ENCODE measurements at places on chromosomes 7 and 10. TPM values are rescaled to one million over a fixed set of nuclear protein-coding genes. Genes with fewer than 3 reads are reported as not detected.

The ARL5B gene
- total RNA-seq: 47.2 TPM

DNA sequence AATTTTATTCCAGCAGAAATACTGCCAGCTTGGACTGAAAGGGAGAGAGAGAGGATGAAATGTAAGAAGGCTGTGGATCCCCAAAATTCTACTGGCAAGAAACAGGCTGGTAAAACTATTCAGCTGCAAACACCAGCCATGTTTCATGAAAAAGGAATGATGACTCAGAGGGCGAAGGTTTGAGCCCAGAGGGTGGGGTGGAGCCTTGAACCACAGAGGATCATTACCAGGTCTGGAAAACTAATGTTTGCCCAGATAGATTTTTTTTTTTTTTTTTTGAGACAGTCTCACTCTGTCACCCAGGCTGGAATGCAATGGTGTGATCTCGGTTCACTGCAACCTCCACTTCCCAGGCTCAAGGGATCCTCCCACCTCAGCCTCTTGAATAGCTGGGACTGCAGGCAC is 41.7 kb upstream of the NRF1 start:
- DNase-seq: no peak

DNA sequence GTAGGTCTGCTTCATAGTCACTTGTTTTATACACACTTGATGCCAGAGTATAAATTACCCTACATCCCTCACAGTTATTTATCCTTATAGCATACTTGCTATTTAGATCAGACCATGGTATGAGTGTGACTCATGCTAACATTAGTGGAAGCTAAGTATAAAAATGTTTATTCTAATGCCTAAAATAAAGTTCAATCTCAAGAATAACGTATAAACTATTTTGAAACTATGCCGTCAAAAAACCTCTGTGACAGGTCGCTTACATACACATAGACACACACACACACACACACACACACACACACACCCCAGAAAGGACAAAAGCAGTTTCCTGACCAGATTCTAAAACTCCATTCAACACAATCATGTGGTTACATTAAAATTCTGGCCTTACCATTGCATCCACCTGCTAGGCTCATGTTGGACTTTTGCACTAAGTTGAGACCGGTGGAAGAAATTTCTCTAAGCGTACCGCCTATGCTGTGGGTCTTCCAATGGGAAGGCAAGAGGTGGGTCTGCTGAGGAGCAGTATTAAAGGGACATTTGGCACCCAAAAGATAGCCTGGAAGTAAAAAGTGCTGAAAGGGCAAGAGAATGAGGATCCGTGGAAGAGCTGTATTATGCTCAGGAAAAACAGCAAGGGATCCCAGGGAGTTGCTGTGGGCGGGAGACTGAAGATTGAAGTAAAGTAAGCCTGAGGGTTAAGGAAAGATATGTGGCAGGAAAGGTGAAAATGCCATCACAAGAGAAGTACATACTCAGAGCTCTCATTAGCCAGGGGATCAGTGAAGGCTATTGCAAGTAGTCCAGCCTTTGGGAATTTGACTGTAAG is 5.0 kb downstream of the FOXP2 start:
- no peak for DNase-seq

- no peak for DNase-seq
Measured at GRCh38 chr7:136045992-136046391, 68.8 kb upstream of the MTPN start.

- DNase-seq: no peak
Measured at GRCh38 chr10:72087392-72087968, 871 bp downstream of the SPOCK2 start.

The TMEM225B gene
- total RNA-seq: not detected

The PLPP4 gene
- total RNA-seq: not detected

GRCh38 chr7:69358163-69358821 is 240.0 kb upstream of the AUTS2 start:
- DNase-seq: no peak

The EIF4EBP2 gene
- total RNA-seq: 144 TPM

The C10orf105 gene
- total RNA-seq: 0.48 TPM

- no peak for DNase-seq
Measured at GRCh38 chr10:124592101-124592500, 130.5 kb downstream of the LHPP start.

- DNase-seq: no peak
Measured at GRCh38 chr7:146296028-146296427, 179.4 kb downstream of the CNTNAP2 start.

GRCh38 chr7:157784041-157784835 is 447.4 kb downstream of the DNAJB6 start:
- no peak for DNase-seq

The HIF1AN gene
- 62.8 TPM for total RNA-seq

GRCh38 chr7:113307147-113307546 is 188.8 kb upstream of the SMIM30 start:
- DNase-seq: no peak

The LRRD1 gene
- not detected for total RNA-seq

The FZD1 gene
- total RNA-seq: 0.91 TPM

DNA sequence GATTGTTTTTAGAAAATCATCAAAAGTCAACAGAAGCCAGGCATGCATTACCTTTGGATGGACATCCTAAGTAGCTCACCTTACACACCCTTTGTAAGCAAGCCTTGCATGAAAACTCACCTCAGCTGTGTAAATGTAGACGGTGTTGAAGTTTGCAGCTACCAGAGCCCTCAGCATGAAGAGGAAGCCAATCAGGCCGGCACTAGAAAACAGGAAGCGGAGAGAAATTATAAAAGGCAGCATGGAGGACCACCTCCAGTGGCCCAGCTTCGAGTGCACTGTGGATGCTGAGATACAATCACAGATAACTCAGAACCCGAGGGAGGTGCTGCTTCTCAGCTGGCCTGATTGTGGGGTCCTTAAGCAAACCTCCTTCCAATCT is 75.3 kb downstream of the SVOPL start:
- DNase-seq: no peak

DNA sequence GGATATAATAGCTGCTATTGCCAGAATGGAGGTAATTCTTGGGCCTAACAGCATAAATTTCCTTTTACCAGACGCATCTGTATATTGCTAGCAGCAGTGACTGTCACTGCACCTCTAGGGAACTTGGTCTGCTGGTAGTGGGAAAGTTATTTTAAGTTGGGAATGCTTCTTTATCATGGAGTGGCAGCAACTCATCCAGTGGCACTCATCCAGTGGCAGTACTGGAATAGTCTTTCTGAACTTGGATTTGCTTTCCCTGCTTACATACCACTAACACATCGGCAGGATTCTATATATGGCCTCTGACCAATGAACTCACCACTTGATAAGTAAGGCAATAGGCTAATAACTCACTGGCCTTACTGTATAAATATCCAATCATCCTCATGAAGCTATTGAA is 22.0 kb upstream of the ICA1 start:
- no peak for DNase-seq

DNA sequence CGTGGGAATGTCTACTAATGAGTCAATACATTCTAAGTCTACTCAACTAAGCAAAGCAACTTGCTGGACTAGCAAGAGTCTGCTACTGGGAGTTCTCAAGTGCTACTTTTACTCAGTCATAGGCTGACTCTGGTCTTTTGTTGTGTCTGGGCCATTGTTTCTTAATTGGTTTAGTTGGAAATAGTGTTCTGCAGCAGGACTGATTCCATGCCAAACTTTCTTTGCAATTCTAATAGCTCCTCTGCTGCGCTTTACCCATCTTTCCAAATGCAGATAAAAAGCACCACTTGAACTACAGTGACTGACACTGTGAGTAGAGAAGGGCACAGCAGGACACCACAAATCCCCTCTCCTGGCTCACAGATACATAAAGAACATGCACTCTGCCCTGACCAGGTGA is 125.7 kb downstream of the CD36 start:
- no peak for DNase-seq

DNA sequence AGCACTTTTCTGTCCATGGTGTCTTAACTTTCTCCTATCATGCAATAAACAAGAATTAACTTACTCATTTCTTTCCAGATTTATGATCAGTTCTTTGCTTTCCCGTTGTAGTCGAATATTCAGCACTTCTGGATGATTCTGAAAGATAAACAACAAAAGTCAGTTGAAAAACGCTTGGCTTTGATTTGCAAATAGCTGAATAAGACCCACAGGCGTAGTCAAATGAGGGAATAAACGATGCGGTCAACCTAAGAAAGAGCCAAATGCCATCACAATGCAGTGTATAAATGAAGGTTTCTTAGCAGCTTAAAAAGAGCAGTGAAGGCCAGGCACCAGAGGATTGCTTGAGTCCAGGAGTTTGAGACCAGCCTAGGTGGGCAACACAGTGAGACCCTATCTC is 109.4 kb downstream of the ADAM12 start:
- no peak for DNase-seq

DNA sequence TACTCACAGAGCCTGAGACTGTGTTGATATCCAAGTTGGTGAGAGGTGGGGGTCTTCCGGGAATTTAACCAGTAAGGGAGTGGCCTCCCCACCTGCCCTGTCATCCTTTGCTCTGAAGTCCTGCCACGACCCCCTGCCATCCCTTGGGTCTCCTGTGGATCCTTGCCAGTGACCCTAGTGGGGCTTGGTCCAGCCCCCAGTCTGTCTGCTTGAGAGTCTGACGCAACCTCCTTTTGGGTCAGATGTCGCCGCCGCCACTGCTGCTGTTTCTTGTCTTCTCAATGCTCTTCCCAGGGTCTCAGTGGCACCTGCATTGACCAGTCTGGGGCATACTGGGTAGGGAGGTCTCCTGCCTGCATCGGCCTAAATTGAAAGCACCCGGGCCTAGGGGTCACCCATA is 28.8 kb downstream of the PAX2 start:
- DNase-seq: no peak

The CHAT gene
- total RNA-seq: not detected

The CRYGN gene
- 1.0 TPM for total RNA-seq

- DNase-seq: no peak
Measured at GRCh38 chr10:117537904-117538524, 4.5 kb upstream of the EMX2 start.

DNA sequence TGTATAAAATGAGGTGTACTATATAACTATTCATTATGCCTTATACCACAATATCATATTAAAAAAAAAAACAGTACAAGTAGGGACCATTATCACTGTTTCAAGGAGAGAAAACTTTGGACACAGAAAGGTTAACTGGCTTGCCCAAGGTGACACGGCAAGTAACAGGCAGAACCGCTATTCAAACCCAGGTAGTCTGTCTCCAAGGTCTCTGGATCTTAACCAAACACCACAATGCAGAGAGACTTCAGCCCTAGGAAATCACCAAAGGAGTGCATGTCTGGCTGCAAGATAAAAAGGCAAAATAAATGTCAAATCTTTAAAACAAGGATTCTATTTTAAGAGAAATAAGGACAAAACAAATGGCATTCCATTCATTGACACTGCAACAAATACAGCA is 56.3 kb downstream of the CADPS2 start:
- DNase-seq: no peak

The SDK1 gene
- 7.3 TPM for total RNA-seq

DNA sequence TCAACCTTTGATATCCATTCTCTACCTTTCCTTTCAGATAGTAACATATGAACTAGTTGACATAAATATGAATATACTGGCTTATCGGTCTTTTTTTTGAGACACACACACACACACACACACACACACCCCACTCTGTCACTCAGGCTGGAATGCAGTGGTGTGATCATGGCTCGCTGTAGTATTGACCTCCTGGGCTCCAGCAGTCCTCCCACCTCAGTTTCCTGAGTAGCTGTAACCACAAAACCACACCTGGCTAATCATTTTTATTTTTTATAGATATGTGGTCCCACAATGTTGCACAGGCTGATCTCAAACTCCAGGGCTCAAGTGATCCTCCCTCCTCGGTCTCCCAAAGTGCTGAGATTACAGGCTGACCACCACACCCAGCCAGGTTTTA is 14.2 kb upstream of the NT5C3A start:
- no peak for DNase-seq

GRCh38 chr10:71532878-71533277 is 136.2 kb downstream of the CDH23 start:
- no peak for DNase-seq

GRCh38 chr10:3417096-3417495 is 244.5 kb upstream of the PITRM1 start:
- no peak for DNase-seq

DNA sequence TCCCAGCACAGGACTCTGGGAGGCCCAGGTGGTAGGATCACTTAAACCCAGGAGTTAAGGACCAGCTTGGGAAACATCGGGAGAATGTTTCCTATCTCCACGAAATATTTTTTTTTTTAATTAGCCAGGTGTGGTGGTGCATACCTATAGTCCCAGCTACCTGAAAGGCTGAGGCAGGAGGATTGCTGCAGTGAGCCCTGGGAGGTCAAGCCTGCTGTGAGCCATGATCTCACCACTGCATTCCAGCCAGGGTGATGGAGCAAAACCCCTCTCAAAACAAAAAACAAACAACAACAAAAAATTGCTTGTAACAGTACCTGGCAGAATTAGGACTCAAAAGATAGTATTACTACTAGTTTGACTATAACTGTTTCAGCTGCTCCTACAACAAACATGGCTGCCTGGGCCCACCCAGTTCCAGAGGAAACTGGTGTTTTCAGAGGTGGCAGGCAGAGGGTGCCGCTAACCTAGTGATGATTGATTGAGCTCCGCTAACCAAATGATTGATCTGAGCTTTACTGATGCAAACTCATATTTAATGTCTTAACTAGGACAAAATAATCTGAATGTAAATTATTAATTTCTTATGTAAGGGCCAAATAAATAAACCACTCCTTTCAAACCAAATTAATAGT is 57.0 kb downstream of the AP3M1 start:
- DNase-seq: no peak

DNA sequence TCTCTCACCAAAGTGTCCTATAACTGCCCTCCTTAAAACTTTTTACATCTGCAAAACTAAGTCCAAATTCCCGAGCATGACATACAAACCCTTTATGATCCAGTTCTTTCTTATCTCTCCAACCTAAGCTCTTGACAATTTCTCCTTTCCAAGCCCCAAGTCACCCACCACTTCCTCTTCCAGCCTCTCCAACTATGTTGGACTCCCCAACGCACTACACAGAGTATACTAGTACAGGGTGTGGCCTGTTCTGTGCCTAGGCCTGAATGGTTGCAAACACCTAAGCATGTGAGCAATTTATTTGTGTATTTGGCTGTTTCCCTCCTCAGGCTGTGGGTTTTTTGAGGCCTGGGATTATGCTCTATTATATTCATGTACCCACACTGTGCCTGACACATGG is 101.2 kb upstream of the APBB1IP start:
- no peak for DNase-seq

DNA sequence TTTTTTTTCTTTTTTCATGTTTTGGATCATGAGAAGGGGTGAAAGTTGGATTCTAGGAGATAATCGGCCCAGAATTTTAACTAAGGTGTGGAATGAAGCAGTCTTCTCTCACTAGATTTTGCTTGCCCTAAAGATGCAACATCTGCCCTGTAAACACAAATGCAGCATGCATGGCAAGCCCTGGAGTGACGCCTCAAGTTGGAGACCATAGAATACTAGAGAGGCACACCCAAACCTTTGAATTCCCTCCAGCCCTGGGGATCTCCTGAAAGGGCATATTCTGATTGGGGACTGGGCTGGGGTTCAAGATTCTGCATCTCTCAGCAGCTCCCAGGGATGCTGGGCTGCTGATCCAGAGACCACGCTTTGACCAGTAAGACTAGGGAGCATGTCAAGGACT is 127.7 kb upstream of the PRR15 start:
- no peak for DNase-seq
